ENCODE measurements at places on chromosomes 16 and 17.

GRCh38 chr17:61456688-61457225 is 4.5 kb downstream of the TBX4 start:
- DNase-seq, result no peak

GRCh38 chr16:69711115-69711740 is 15.1 kb downstream of the NQO1 start:
- no peak for DNase-seq

- DNase-seq, result no peak
These were observed 23.1 kb downstream of the ACLY start for GRCh38 chr17:41895617-41896016.

DNA sequence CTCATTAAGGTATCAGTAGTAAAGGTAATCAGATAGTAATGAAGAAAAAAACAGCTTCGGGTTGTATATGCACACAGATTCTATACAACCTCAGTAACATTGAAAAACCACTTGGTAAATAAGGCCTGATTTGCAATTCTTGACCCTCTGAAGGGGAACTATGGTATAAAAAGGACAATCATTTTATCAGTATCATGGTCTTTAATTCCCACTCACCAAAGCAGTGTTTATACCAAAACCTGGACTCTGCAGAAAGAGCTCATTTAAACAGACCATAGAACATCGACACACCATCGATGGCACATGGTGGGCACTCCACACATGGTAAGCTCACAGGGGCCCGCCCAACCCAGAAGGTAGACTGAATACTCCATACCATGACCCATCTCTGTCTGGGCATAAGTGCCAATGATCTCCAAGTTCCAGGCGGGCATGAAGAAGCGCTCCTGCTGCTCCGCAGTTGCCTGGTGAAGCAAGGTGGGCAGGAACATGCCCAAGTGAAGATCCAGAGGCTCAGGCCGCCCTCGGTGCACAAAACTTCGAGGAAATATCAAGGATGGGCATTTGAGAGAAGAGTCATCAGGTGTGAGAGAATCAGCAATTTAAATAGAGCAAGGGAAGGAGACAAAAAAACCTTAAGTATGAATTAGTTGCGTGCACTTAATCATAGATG is 19.0 kb downstream of the ACOX1 start:
- DNase-seq, result no peak

GRCh38 chr16:48790151-48790550 is 180.2 kb upstream of the N4BP1 start:
- no peak for DNase-seq

- no peak for DNase-seq
These were observed 26.7 kb downstream of the SAP30BP start for GRCh38 chr17:75693500-75694481.
